ENCODE measurements at places on chromosomes 6 and 20.

DNA sequence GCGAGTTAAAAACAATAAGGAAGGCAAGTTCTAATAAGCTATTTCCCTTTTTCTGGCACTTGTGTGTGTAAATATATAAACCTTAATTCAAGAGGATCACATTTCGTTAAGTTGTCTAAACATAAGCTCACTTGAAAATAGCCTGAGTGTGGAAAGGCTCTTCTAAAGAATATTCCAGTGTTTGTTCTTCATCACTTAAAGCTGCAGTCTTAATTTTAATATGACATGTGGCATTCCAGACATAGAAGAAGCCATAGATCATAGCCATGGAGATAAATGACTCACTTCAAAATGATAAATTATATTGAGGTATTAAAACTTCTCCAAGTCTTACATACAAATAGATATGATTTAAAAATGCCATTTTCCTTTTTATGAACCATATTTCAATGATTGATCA is 42.1 kb downstream of the IYD start:
- no peak for DNase-seq

- DNase-seq = peak; percentile 98
Measured at GRCh38 chr6:45445749-45446549, 68.2 kb upstream of the SUPT3H start.

GRCh38 chr6:155630085-155630484 is 174.4 kb upstream of the NOX3 start:
- peak; percentile 18 for DNase-seq

- no peak for DNase-seq
Measured at GRCh38 chr6:137200288-137200687, 18.9 kb downstream of the IFNGR1 start.

DNA sequence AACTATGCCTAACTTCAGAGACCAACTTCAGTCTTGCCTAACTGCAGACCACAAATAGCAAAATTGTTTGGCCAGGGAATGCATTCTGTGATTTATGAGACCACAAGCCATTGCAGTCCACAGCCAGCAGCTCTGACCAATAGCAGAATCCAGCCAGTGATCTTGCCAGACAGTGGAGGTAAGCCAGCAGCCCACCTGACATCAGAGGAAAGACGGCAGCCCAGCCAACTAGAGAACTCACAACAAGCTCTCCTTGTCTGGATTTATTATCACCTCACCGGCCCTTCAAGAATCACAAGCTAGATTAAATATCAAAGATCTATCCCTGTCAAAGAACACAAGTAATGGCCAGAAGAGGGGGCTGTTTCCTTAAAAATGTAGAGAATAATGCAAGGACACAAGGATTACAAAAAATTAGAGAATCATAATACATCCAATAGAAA is 66.5 kb upstream of the SLC35F1 start:
- DNase-seq = peak; percentile 19

GRCh38 chr6:134373282-134373922 is 55.5 kb upstream of the SGK1 start:
- peak; percentile 27 for DNase-seq

DNA sequence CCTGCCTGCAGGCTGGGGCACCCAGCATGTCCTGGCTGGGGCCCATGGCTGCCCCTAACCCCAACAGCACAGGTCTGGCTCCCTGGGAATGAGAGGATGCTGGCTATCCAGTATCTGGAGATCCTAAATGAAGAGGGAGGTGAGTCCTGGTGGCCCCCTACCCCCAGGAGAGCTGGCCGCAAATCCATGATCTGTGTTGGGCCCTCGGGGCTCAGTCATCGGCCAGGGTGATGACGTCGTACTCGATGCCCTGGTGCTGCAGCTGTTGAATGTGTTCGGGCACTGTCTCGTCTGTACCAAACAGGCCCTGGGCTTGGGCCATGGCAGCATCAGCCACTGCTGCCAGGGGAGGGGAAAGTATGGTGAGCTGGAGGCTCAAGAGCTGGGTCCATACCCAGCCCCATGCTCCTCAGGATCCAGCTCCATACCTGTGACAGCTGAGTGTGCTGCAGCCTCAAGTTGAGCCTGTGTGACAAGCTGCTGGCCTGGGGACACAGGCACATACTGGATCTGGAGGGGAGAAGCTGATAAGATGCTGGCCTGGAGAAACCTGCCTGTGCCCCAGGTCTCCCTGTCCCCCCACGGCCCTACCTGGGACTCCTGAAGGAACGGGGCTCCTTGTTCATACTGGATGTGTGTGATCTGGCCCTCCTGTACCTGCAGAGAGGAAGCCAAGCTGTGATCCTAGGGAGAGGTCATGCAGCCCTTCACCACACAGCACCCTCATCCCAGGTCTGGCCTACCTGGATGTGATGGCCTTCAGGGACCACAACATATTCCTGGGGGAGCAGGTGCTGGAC is 14.5 kb downstream of the PCIF1 start:
- no peak for DNase-seq

DNA sequence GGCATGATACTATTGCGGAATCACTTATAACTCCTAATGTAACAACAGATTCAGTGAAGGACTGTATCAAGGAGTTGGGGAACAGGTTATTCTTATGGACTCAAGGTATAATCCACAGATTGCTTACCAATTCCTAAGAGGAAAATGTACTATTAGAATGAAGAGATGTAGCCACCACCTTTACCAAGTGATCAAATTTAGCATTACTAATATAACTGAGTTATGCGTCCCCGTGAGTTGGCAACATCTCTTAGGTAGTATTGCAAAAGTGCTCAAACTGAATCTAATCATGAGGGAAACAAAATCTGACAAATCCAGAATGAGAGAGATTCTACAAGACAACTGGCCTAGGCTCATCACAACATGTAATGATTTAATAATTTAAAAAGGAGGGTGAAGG is 777 bp upstream of the SNRNP48 start:
- no peak for DNase-seq

- DNase-seq = no peak
Measured at GRCh38 chr6:73207221-73207837, 18.0 kb downstream of the KHDC1L start.

DNA sequence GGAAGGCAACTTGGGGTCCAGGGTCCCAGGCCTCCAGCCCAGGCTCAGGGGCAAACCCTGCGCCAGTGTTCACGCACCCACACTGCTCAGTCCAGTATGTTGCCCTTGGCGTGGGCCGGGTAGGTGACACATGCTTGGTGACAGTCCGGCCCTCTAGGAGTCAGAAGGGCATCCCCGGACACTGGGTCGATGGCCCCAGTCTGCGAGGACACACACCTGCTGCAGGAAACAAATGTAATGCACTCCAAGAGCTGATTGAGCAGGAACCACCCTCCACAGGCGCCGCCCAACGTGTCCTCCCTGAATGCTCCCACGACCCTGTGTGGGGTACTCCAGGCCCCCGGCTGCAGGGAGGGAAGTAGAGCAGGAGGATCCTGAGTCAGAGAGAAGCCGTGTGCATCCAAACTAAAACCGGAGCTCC is 160.7 kb downstream of the DLL1 start:
- DNase-seq = no peak

DNA sequence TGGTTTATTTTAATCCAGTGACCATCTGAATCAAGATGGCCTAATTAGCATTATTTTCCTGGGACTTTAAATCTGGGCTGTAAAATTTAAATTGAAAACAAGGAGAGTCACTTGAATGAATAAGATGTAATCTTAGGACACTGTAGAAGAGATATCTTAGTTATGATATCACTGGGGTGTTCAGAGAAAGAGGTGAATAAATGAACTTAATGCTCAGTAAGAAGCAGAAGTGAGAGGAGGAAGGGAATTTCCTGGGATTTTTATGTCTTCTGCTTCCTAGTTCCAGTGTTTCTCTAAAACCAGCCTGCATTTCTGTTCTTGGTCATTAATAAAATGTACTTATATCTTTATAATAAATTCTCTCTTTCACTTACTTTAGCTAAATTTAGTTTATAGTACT is 136.8 kb upstream of the PTPRK start:
- DNase-seq = no peak

DNA sequence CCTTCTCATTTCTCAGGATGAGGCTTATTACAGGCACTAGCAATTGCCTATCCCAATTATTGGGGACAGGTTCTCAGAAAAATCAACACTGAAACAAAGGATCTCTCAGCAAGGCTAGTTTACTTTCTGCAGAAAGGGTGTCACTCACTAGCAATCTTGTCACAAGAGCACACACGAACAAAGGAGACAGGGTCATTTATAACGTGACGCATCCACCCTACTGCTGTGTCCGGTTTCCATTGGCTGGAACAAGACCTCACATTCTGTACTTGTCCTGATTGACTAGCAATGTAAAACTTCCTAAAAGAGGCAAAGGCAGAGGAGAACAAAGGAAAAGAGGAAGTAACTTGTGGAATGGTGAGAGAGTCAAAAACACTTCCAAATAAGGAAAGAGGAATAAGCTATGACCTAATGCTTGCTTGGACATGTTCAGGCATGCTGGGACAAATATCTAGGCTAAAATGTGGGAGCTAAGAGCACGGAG is 160.2 kb upstream of the STXBP5 start:
- no peak for DNase-seq

DNA sequence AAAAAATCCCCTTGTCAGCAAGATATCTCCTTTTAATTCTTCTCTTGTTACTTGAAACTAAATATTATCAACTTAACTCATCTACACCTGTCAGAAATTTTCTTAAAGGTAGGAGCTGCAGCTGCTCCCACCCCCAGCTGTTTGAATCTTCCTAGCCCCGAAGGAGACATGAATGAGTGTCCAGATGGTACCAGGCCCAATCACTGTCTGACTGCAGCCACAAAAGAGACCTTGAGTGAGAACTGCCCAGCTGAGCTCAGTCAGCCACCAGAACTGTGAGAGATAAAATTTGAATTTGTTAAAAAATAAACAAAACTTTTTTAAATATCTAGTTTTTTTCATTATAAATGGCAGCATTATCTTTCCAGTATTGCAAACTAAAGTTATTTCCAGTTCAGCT is 84.7 kb downstream of the PRSS35 start:
- DNase-seq = no peak

DNA sequence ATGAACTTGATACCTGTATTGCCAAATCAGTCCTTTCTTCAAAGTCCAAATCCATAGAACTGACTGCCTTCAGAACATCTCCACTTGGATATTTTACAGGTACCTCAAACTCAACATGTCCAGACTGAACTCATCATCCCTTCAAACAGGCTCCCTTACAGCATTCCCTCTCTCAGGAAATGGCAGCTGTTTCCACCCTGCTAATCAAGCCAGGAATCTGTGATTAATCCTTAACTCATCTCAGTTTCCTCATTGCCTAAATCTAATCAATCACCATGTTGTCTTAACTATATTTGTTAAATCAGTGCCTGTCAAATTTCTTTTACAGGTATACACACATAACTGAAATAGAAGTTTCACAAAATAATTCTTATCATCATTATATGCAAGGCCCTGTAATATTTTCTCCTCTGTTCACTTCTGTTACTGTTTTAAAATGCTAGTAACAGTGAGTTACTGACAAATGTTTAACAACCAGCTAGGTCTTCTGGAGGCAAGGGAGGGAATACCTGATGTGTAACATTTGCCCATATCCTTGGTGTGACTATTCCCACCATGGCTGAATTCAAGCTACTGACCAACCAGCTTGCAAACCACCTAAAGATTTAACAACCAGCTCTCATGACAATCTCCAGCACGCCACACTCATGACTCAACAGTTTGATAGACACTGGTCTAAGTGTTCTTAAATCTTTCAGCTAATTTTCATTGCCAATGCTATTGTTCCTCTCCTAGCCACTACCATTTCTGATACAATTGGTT is 124.9 kb downstream of the ADAT2 start:
- no peak for DNase-seq

DNA sequence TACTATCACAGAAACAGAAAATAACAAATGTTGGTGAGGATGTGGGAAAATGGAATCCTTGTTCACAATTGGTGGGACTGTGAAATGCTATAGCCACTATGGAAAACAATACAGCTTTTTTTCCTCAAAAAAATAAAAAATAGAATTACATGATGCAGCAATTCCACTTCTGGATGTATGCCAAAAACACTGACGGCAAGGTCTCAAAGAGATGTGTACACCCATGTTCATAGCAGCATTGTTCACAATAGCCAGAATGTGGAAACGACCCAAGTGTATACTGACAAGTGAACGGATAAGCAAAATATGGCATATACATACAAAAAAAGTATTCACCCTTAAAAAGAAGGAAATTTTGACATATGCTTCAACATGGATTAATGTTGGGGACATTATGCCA is 213.4 kb downstream of the KHDC1L start:
- no peak for DNase-seq

Measured in retinal pigment epithelial cell (primary cell).